Naive thymus-derived CD8-positive, alpha-beta T cell (primary cell): ENCODE measurements at places on chromosomes 16 and 17.

DNA sequence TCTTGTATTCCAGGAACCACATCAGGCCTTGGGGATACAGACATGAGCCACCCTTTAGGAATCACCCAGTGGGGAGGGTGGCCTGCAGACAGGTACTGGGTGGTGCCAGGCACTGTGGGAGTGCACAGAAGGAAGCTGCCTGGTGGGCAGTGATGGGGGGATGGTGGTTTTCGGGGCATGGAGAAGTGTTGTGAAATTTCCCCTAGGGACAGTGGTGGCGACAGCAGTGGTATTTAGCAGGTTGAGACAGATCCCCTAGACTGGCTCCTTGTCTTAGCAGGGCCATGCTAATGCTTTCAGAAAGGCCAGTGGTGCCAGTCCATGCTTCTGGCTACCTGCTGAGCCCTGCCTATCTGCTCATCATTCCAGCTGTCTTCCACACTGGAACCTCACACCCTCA lies 129.6 kb downstream of the SPACA3 start:
- no peak for DNase-seq

GRCh38 chr17:57569853-57570252 lies 175.2 kb downstream of the CCDC182 start:
- DNase-seq, result no peak

- DNase-seq, result no peak
Observed at GRCh38 chr17:42025191-42025579, 5.3 kb downstream of the NKIRAS2 start.

GRCh38 chr16:66166490-66166889 lies 200.0 kb upstream of the CDH5 start:
- no peak for DNase-seq

GRCh38 chr17:45136846-45137560 lies 1.5 kb downstream of the ACBD4 start:
- DNase-seq, result no peak

DNA sequence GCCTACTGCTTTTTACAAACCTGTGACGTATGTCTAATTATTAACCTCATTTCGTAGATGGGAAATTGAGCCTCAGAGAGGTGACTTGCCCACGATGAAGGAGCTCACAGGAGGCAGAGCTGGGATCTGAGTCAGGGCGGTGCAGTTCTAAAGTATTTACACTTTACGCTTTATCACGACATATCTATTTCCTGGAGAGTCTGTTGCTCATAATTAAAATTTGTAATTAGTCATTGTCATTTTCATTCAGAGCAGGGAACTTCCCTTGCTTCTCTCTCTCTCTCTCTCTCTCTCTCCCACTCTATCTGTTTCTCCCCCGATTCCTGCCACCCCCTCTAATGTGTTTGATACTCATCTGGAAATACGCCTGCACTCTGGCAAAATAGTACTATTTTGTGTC lies 5.9 kb downstream of the SLC5A11 start:
- no peak for DNase-seq

DNA sequence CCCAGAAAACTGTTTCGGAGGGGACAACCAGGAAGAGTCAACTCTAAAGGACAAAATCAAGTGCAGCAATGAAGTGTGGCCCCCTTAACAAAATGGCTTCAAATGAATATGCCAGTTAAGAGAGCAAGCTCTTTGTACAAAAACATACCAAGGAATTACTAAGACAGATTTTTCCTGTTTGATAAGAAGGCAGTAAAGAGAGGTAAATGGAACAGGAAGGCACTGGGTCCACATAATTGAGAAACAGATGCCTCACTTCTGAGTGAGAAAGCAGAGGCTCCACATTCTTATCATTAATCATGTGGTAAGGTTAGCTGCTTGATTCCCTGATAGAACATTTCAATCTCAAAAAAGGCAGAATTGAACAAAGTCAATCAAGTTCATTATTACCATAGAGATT lies 44.9 kb downstream of the MBTD1 start:
- DNase-seq, result no peak

DNA sequence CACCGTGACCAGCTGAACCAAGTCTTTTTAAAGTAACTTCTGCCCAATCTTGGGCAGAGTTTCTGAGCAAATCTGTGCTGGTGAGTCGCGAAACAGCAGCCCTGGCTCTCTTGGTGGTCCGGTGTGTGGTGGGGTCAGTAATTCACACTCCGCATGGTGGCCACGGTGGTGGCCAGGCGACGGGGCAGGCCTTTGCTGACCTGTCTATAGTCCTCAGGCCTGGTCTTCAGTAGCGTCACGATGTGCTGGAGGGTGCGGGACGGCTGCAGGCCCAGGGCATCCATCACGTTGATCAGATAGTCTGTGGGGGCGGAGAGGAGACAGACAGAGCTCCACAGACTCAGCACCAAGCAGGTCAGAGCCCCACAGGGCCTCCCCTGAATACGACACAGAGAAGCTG lies 64.2 kb downstream of the COG7 start:
- no peak for DNase-seq

GRCh38 chr17:7307686-7308624 lies 527 bp downstream of the EIF5A start:
- DNase-seq, result peak; percentile 62

GRCh38 chr17:17227608-17228520 lies 9.1 kb downstream of the FLCN start:
- DNase-seq, result no peak

DNA sequence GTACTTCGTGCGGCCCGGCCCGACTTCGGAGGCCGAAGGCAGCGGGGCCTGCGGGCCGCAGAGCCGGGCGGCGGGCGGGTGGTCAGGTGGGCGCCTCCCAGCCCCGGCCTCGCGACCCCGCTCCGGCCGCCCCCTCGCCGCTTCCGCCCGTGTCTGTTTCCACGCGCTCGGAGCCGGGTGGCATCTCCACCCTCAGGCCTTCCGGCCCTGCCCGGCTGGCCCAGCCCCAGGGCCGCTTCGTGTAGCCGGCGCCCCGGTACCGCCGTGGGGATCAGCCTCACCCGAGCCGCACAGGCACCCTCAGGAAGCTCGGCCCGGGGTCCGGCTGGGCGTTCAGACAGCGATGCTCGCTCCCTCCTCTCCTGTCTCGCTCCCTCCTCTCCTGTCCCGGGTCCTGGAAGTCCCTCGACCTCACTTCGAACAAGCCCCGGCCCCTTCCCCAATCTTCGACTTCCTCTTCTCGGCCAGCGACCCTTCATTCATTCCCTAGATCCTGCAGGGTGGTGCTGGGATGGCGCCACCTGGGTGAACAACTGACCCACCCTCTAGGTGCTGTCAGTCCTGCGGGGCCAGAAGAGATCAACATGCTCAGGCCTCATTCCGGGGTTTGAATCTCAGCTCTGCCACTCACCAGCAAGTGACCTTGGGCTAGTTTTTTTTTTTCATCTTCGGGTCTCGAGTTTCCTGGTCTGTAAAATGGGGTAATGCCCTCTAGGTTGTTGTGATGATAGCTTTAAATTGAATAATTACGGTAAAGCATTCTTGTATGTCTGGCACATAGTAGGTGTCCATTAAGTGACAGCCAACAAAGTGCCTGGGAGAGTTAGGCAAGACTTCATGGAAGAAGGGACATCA lies 610 bp downstream of the VPS4A start:
- peak; percentile 33 for DNase-seq

GRCh38 chr17:69714669-69715068 lies 300.2 kb downstream of the MAP2K6 start:
- no peak for DNase-seq

DNA sequence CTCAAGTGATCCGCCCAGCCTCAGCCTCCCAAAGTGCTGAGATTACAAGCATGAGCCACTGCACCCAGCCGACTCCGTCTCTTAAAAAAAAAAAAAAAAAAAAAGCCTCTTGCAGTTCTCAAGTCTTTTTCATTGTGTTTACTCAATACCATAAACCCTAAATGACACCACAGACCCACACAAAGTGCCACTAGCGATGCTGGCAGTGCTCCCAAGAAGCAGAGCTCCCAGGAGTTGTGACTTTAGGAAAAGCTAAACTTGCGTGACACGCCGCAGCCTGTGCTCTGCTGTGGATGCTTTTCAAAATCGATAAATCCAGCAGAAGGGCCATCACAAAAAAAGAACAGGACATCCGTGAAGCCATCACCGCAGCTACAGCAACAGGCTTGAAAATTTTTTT lies 114.7 kb downstream of the ANKRD11 start:
- DNase-seq, result no peak

DNA sequence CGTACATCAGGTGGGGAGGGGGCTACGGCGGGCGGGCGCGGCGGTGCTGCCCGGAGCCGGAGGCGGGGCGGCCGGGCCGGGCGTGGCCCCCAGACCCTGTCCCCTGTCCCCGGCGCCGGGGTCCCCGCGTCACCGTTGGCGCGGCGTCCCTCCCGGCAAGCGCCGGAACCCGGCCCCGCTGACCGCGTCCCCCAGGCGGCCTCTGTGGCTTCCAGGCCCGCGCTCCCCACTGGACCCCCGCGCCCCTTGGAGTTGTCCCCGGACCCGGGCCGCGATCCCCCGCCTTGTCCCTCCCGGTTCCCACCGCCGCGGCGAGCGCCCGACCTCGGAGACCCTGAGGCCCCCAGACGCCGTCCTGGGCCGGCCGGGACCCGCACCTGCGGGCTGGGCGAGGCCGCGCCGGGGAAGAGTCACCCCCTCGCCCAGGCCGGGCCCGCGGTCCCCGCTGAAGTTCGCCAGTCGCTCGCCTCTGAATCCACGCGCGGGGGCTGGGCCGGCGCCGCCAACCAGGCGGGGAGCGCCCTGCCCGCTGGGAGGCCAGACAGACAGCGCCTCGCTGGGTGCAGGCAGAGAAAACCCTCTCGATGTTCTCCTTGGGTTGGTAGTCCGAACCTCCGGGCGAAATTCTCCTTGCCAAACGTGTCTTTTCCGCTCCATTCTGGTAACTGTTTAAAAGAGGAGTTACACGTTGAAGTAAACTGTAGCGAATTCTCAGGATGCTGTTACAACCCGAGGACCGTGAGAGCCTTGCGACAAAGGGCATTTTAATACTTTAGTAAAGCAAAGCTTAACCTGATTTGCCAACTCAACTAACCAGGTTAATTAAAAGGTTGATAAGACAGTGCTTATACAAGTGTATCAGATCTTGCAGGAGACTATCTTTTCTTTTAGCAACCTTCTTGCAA lies 761 bp downstream of the GAN start:
- peak; percentile 34 for DNase-seq

DNA sequence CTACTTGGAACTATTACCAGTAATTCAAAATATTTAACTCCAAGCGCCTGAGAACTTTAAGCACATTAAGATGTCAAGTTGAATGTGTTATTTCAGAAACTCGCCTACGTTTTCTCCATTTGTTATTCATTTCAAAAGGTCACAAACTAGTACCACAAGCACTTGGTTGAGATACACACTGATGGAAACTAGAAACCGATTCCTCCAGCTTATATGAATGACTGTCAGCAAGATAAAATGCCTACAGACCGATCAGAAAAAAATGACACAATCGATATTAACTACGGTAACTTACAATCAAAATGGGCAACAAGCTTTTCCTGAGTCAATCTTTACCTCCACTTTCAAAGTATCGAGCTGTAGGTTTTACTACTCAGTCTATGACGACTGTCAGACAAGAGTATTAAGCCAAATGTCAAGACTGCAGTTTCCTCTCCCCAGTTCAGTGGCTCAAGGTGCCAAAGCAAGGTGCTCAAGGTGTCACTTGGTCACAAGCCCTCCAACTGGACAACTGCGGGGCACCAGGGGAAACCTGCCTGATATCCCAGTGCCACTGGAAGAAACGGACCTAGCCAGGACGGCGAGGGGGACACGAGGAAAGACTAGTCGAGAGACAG lies 678 bp downstream of the SRP68 start:
- DNase-seq, result no peak

DNA sequence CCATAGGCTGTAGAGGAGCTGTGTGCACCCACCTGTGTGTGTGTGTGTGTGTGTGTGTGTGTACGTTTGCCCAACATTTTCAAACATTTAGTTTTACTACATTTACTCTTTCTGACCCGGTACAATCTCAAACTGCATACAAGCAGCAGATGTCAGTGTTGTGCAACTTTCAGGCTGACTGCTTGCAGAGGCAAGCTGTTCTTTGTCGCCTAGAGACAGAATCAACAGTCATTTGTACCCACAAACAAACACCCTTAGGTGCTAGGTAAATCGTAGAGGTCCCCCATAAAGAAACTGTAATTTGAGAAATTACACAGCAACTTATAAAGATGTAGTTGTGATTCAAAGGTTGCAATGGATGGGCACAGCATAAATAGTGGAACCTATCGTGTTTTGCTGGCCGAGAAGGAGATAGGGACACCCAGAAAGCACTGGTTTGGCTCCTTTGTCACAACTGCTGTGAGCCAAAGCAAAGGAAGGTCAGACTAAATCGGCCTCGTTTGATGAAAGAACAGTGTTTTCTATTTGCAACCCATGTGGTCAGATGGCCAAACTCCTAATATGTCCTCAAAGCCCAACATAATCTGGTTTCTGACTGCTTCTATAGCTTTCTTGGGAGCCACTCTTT lies 478.4 kb downstream of the TOX3 start:
- no peak for DNase-seq

DNA sequence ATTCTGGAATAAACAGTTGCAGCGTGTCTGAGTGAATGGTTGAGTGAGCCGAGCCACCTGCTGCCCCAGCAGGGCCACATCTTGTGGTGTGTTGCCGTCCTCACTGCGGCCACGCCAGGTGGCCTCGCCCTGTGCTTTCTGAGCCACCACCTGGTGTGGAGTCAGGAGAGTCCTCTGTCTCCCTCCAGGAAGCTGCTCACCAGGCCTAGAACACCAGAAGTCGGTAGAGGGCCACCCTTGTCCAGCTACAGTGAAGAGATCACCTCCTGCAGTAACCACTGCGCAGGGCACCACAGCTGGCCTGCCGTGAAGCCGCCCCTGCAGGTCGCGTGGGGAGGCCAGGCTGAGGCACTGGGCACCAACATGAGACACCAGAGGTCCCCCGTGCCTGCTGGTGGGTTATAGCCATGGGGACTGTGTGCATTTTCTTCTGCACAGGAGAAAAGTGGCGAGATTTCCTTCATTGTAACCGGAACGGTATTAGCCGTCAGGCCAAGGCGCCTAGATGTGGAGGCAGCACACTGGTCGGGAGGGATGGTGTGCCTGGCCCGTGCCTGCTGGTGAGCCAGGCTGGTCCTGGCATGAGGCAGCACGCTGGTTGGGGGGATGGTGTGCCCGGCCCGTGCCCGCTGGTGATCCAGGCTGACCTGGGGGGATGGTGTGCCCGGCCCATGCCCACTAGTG lies 28.9 kb upstream of the FOXK2 start:
- DNase-seq, result no peak

- no peak for DNase-seq
Observed at GRCh38 chr17:82202981-82203380, 9.7 kb downstream of the CCDC57 start.

DNA sequence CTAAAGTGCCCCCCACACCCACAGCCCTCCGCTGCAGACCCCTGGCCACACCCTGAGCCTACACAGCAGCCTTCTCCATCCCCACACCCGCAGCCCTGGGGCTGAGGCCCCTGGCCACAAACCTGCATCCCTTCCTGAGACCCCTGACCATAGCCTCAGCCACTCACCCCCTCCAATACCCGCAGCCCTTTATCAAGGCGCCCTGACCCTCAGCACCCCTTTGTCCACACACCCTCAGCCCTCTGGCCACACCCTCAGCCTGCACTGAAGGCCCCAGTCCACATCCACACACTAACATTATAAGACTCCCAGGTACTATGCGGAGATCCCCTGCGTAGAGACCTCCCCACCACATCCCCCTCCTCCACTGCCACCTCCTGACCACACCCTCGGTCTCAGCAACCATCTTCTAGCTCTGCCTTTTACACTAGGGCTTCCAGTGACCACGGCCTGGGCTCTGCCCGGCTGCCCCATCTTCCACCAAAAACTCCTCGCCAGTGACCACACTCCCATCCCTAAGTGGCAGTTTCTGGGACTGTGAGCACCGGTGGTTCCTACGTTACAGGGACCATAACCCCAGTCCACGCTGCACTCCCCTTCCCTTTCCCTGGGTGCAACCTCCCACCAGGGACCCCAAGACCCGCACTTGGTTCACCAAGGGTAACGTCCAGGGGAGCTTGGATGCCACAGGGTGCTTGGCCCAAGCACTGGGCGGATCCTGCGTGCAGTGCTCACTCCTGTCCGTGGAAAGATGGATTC lies 818 bp downstream of the TPPP3 start:
- DNase-seq, result no peak
